GM23338 (cell line): ENCODE measurements at places on chromosomes 11 and 22.
A peak's percentile ranks its signal among the peaks of the same experiment; 100 is the strongest.

GRCh38 chr22:25900390-25900789 lies 158.4 kb downstream of the MYO18B start:
- no peak overlapping the region for H3K27ac ChIP-seq
- no peaks in the 10 kb centered on the region; the same call in none of the 2 replicates for H3K4me1 ChIP-seq
- no peak for DNase-seq

DNA sequence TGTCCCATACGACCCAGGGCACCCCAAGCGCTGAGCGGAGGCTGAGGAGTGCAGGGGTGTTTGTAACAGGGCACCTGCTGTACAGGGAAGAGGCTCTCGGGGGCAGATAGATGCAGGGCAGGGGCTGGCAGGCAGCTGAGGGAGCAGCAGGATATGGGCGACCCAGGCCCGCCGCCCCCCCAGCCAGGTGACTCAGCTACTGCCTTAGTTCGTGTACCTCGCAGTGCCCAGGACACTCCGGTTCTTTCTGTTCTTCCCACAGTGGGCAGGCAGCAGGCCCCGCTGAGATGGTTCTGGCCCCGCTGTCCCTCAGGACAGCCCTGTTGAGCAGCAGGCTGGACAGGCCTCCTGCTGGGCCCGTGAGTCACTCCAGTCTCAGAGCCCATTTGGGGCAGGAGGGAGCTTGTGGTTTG lies 16.2 kb downstream of the PHLDA2 start:
- DNase-seq = no peak
- H3K27ac ChIP-seq = no peak overlapping the region
- no peaks in the 10 kb centered on the region for H3K4me1 ChIP-seq

DNA sequence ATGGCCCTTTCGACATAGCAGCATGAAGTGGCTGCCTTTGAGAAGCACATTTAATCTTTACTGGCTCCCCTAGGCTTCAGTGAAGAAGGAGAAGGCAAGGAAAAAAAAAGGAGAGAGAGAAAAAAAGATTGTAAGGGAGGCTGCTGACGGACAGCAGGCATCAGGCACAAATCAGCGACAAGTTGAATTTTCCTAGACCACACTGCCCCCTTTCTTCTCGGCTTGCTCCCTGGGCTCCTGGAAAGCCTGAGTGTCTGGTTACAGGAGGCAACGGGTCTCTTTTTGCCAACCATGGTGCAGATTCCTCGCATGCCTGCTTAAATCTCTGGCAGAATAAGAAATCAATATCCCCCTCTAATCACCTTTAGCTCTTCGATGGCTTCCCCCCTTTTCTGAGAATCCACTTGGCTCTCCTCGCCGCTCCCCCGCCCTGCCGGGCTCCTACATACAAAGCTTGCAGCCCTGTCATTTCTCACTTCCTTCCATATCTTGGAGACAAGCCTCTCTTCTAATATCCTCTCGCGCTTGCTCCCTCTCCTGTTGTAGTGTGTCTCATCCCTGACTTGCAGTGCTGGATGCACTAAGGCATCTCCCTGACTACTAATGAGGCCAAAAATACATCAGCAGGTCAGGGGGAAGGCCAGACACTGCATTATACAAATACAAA lies 14.3 kb downstream of the BLID start:
- DNase-seq = peak; percentile 87
- H3K27me3 ChIP-seq = peaks cover 33% of the 10 kb centered on the region
- H3K4me3 ChIP-seq = peak overlapping the region; percentile 58

GRCh38 chr11:4048340-4048739 lies 46.3 kb upstream of the RRM1 start:
- H3K27me3 ChIP-seq = no peaks in the 10 kb centered on the region
- no peaks in the 10 kb centered on the region for H3K36me3 ChIP-seq
- DNase-seq = no peak
- no peaks in the 10 kb centered on the region for H3K4me1 ChIP-seq
- no peak overlapping the region for H3K4me3 ChIP-seq

DNA sequence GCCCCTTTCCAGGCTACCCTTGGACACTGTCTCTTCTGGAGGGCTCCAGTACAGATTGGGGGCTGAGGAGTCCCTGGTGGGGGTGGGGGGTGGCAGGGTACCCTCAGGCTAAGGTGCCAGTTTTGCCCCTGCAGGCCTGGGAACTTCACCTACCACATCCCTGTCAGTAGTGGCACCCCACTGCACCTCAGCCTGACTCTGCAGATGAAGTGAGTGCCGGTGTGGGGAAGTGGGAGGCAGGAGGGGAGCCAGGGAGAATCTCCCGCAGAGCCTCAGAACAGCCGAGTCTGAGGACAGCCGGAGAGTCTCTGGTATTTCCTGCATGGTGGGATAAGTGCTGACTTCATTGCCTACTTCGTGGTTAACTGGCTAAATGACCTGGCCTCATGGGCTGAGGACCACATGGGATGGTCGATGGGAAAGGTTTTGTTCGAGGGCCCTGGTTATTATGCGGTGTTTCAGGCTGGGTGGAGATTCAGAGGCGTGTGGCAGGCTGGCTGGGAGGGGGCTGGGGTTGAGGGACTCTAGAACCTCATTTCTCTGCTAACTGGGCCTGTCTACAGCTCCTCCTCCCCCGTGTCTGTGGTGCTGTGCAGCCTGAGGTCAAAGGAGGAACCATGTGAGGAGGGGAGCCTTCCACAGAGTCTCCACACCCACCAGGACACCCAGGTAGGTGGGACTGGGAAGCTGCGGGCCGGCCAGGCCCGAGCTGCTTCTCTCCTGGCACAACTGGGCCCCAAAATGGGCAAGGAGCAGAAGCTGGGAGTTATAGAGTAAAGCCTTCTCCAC lies 8.5 kb downstream of the TMEM258 start:
- H3K4me1 ChIP-seq = no peaks in the 10 kb centered on the region
- no peak for DNase-seq
- H3K27me3 ChIP-seq = no peaks in the 10 kb centered on the region

- H3K4me3 ChIP-seq = no peak overlapping the region
- no peak for DNase-seq
- no peaks in the 10 kb centered on the region; the same call in 1 of the 2 replicates for H3K36me3 ChIP-seq
- no peak overlapping the region for H3K27ac ChIP-seq
- no peaks in the 10 kb centered on the region for H3K27me3 ChIP-seq
- peaks cover 17% of the 10 kb centered on the region for H3K4me1 ChIP-seq
Measured at GRCh38 chr11:6617315-6617781, 1.9 kb downstream of the TPP1 start.

DNA sequence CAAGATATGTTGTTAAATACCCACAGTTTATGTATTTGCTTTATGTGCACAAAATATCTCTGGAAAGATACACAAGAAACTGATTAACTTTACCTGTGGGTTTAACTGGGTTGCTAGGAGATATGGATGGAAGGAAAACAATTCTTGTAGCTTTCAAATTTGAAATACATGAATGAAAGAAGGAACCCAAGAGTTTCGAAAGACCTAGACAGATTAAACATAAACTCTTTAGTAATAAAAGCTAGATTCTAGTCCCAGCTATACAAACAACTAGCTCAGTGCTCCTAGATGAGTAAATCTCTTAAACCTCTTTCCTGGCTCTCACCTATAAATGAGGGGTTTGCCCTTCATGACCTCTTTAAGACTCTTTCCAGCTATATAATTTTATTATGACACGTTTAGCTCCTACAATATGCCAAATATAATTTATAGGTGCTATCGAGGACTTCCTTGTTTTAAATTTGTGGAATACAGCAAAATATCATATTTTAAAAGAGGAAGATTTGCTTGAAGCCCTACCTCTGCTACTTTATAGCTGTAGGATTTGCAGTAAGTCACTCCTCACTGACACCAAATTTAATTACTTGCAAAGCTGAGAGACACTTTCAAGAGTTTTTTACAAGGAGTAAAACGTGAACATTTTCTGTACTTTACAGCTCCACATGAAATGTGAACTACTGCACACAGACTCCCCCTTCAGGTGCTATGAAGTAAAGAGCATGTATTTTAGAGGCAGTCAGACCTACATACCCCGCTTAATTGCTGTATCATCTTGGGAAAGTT lies 50.7 kb downstream of the RRAS2 start:
- DNase-seq = peak; percentile 64
- H3K4me3 ChIP-seq = no peak overlapping the region
- H3K27me3 ChIP-seq = no peaks in the 10 kb centered on the region
- no peak overlapping the region for H3K27ac ChIP-seq
- H3K4me1 ChIP-seq = peaks cover 82% of the 10 kb centered on the region
